CD4-positive, alpha-beta T cell (primary cell): ENCODE measurements at places on chromosomes 2 and 18.

DNA sequence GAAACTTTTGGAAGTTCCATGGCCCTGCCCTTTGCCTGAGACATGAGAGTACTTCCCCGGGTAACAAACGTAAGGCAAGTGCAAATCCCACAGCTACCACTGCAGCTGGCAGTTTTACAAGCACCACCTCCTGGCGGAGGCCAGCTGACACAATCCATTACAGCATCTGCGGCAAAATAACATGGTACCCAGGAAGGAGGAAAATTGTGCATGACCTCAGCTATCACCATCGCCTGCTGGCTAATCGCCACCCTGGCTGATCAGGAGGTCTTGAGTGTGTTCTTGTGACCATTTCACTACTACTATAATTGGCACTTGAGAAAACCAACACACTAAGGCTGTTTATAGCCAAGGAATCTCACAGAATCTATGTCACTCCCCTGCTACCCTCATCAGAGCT lies 71.7 kb upstream of the SERPINE2 start:
- no peaks in the 10 kb centered on the region for H3K36me3 ChIP-seq
- H3K27ac ChIP-seq: no peak overlapping the region
- H3K27me3 ChIP-seq: peaks cover 12% of the 10 kb centered on the region
- no peak for DNase-seq
- no peaks in the 10 kb centered on the region for H3K4me1 ChIP-seq

- no peaks in the 10 kb centered on the region for H3K27me3 ChIP-seq
- peak overlapping the region; percentile 95 for H3K27ac ChIP-seq
- DNase-seq: no peak
- peaks cover 2% of the 10 kb centered on the region for H3K36me3 ChIP-seq
- peak overlapping the region; percentile 74 for H3K4me3 ChIP-seq
- peaks cover 86% of the 10 kb centered on the region for H3K4me1 ChIP-seq
Observed at GRCh38 chr2:10329580-10329879, 26.8 kb downstream of the HPCAL1 start.

GRCh38 chr2:96241227-96241626 lies 24.6 kb downstream of the TMEM127 start:
- H3K27me3 ChIP-seq: no peaks in the 10 kb centered on the region
- H3K27ac ChIP-seq: peak overlapping the region; percentile 92
- H3K4me1 ChIP-seq: peaks cover 40% of the 10 kb centered on the region
- peaks cover 3% of the 10 kb centered on the region for H3K36me3 ChIP-seq

GRCh38 chr2:177548636-177549035 lies 156.1 kb downstream of the AGPS start:
- H3K27ac ChIP-seq: no peak overlapping the region
- H3K4me3 ChIP-seq: no peak overlapping the region
- no peaks in the 10 kb centered on the region for H3K36me3 ChIP-seq
- H3K4me1 ChIP-seq: peaks cover 13% of the 10 kb centered on the region

GRCh38 chr18:52888014-52888413 lies 548.0 kb downstream of the DCC start:
- no peak for DNase-seq
- H3K27ac ChIP-seq: no peak overlapping the region
- no peak overlapping the region for H3K4me3 ChIP-seq
- H3K27me3 ChIP-seq: no peaks in the 10 kb centered on the region
- H3K36me3 ChIP-seq: no peaks in the 10 kb centered on the region

DNA sequence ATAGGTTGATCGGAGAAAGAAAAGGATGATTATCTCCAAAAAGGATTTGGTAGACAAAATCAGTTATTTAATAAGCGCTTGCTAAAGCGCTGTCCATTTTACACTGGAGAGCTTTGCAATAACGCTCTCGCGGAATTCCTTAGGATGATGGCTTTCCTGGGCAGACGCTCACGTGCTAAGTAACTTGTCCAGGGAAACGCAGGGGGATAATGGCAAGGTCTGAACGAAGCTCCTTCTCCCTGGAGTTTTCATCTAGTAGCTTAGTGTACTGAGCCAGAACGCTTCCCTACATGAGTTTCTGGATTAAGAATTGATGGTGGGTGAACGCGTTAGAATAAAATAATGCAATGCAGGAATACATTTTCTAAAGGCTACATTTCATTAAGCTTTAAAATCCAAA lies 739.5 kb upstream of the SALL3 start:
- no peaks in the 10 kb centered on the region for H3K4me1 ChIP-seq
- no peak overlapping the region for H3K4me3 ChIP-seq
- DNase-seq: no peak
- H3K36me3 ChIP-seq: no peaks in the 10 kb centered on the region
- no peaks in the 10 kb centered on the region for H3K27me3 ChIP-seq

DNA sequence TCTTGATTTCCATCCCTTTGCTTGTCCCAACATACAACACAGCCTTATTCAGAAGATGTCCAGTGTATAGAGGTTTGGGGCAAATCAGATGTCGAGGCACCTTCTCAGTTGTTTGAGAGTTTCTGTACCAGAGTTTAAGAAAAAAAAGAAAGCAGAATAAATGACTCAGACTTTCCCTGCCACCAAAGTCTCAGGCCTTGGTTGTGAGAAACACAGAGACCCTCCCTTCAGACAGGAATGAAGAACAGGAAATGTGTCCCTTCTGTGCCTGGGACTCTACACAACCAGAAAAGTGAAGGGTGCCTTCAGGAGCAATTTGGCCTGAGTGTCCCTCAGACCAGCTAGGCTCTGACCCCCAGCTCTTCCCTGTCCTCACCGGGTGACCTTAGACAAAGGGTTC lies 37.3 kb upstream of the REL start:
- H3K27ac ChIP-seq: no peak overlapping the region
- H3K4me3 ChIP-seq: no peak overlapping the region
- no peaks in the 10 kb centered on the region for H3K36me3 ChIP-seq
- no peak for DNase-seq

DNA sequence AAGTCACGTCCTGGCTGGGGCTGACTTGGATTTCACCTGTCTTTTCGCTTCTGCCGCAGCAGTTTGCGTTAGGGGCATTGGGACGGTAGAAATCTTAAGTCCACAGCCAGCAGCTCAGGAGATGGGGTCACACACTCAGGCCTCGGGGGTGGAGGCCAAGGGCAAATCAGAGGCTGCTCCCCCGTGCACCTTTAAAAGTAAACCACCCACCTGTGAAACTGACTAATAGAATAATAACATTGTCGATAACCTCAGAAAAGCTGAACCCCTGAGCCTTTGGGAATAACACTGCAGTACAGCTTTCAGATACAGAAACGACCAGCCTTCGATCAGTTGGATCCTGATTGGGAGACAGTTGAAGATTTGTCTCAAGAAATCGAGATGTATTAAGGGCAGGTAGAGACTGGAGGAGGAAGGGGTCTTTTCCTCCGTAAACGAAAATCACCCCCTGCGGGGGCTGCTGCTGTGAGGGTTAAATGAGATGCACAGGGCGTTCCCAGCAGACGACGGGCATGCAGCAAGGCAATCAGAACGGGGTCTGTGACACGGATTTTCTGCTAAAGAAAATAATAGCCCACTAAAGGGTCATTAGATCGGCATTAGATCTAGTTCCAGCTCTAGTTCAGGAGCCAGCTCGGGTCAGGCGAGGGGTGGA lies 16.4 kb upstream of the NFATC1 start:
- peaks cover 23% of the 10 kb centered on the region for H3K36me3 ChIP-seq
- H3K27ac ChIP-seq: no peak overlapping the region
- H3K4me3 ChIP-seq: no peak overlapping the region
- DNase-seq: no peak
- H3K27me3 ChIP-seq: no peaks in the 10 kb centered on the region

DNA sequence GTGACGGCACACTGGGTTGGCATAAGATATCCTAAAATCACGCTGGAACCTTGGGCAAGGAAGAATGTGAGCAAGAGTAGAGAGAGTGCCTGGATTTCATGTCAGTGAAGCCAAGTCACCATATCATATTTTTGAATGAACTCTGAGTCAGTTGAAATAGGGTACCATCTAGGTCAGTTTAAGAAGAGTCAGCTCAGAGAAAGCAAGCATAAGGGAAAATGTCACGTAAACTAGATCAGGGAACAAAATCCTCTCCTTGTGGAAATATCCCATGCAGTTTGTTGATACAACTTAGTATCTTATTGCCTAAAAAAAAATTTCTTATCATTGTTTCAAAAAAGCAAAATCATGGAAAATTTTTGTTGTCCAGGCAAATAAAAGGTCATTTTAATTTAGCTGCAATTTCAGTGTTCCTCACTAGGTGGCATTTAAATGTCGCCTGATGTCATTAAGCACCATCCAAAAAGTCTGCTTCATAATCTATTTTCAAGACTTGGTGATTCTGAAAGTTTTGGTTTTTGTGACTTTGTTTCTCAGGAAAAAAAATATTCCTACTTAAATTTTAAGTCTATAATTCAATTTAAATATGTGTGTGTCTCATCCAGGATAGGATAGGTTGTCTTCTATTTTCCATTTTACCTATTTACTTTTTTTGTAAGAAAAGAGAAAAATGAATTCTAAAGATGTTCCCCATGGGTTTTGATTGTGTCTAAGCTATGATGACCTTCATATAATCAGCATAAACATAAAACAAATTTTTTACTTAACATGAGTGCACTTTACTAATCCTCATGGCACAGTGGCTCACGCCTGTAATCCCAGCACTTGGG lies 19.6 kb downstream of the RSAD2 start:
- no peak overlapping the region for H3K4me3 ChIP-seq
- H3K27me3 ChIP-seq: no peaks in the 10 kb centered on the region
- H3K4me1 ChIP-seq: peaks cover 4% of the 10 kb centered on the region
- H3K36me3 ChIP-seq: peaks cover 3% of the 10 kb centered on the region

GRCh38 chr2:69390471-69390870 lies 3.4 kb upstream of the GFPT1 start:
- no peak overlapping the region for H3K4me3 ChIP-seq
- DNase-seq: no peak
- H3K27me3 ChIP-seq: no peaks in the 10 kb centered on the region
- H3K36me3 ChIP-seq: peaks cover 2% of the 10 kb centered on the region

DNA sequence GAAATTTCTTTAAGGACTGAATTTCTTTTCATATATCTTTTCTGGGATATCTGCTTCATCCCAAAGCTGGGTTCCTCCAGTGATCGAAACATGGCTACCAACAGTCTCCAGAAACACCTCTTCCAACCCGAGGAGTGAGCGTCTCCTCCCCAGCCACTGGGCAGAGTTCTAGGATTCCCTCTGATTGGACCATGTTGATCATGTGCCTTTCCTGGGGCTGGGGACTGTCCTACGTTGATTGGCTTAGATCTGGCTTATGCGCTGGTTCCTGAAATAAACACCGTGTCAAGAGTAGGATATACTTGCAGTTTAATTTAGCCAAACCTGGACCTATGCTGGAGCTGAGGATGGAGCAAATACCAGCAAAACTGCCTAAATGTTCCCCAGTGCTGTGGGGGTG lies 55.5 kb upstream of the SLC16A14 start:
- H3K4me3 ChIP-seq: no peak overlapping the region
- H3K27ac ChIP-seq: no peak overlapping the region

DNA sequence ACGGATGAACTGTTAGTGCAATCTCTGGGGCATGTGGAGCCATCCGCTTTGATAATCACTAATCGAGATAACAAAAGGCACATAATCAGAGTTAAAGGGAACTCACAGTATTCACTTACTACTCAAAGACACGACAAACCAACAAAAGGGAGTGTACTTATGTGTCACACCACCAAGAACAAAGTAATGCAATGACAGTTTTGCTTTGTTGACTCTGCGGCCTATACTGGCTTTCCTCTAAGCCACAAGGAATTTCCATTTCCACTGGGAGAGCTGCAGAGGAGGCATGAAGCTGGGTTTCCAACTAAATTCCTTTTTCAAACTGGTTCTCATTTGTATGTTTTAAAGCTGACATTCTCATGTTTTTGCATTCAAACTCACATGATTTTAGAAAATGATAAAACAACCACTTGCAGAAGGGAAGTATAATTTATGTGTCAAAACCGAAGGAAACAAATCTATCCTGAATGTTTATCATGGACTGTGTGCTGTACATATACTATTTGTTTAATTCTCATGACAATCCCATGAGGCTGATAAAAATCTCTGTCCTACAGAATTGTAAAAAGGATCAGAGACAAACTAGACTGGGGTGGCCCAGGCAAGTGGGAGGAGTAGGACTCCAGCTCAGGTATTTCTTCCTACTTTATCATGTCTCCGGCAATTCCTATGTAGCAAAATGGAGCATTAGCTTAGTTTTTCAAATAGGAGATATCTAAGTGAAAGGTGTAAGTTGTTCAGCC lies 149.6 kb upstream of the SMAD7 start:
- no peak overlapping the region for H3K27ac ChIP-seq
- H3K4me3 ChIP-seq: no peak overlapping the region
- peaks cover 2% of the 10 kb centered on the region for H3K36me3 ChIP-seq
- no peaks in the 10 kb centered on the region for H3K27me3 ChIP-seq
- DNase-seq: no peak

- no peaks in the 10 kb centered on the region for H3K36me3 ChIP-seq
- no peak overlapping the region for H3K4me3 ChIP-seq
- H3K27ac ChIP-seq: no peak overlapping the region
Observed at GRCh38 chr2:120805011-120805410, 69.3 kb downstream of the GLI2 start.

- H3K36me3 ChIP-seq: no peaks in the 10 kb centered on the region
- no peak for DNase-seq
- no peak overlapping the region for H3K27ac ChIP-seq
- no peak overlapping the region for H3K4me3 ChIP-seq
Observed at GRCh38 chr2:113834051-113834730, 55.7 kb upstream of the ACTR3 start.

DNA sequence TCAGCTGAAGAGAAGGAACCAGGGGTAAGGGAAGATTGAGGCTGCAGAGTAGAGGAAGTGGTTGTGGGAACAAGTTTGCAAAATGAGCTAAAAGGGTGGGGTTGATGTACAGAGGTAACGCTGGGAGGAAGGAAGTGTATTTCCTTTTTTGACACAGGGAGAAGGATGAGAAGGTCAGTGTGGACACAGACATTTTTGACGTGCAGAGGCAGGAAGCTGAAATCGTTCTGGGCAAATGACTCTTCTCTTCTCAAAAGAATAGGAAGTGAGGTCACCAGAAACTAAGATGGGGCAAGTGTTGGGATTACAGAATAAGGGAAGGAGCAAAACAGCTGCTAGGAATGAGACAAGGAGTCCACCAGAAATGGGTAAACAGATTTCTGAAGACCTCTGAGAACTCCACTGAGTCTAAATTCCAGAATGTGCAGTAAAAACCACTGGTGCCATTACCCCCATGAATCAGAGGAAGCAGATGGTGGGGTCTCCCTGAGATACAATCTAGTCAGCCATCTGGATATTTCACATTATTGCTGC lies 20.0 kb upstream of the RNF149 start:
- peak overlapping the region; percentile 0 for H3K4me3 ChIP-seq
- DNase-seq: no peak
- peaks cover 60% of the 10 kb centered on the region for H3K4me1 ChIP-seq
- H3K27ac ChIP-seq: peak overlapping the region; percentile 51

GRCh38 chr2:11657646-11658045 lies 12.3 kb downstream of the NTSR2 start:
- no peak overlapping the region for H3K27ac ChIP-seq
- no peak overlapping the region for H3K4me3 ChIP-seq
- peaks cover 5% of the 10 kb centered on the region for H3K27me3 ChIP-seq
- H3K36me3 ChIP-seq: no peaks in the 10 kb centered on the region

GRCh38 chr2:225889452-225889851 lies 489.9 kb downstream of the NYAP2 start:
- H3K4me3 ChIP-seq: no peak overlapping the region
- no peaks in the 10 kb centered on the region for H3K27me3 ChIP-seq
- no peaks in the 10 kb centered on the region for H3K4me1 ChIP-seq
- H3K27ac ChIP-seq: no peak overlapping the region
- DNase-seq: no peak

GRCh38 chr18:52903857-52904256 lies 563.9 kb downstream of the DCC start:
- DNase-seq: no peak
- no peak overlapping the region for H3K27ac ChIP-seq
- no peaks in the 10 kb centered on the region for H3K36me3 ChIP-seq
- no peak overlapping the region for H3K4me3 ChIP-seq
- H3K4me1 ChIP-seq: no peaks in the 10 kb centered on the region
